ENCODE measurements at places on chromosomes 6 and 20.

- DNase-seq = no peak
These were observed 43.2 kb upstream of the AKAP12 start for GRCh38 chr6:151196555-151196954.

- peak; percentile 73 for DNase-seq
These were observed 1.2 kb downstream of the CDH4 start for GRCh38 chr20:61253264-61253639.

GRCh38 chr20:5602346-5602745 lies 147.9 kb upstream of the SHLD1 start:
- peak; percentile 31 for DNase-seq

GRCh38 chr20:10453241-10453640 lies 18.1 kb downstream of the SLX4IP start:
- no peak for DNase-seq

GRCh38 chr20:2140561-2140960 lies 38.9 kb downstream of the STK35 start:
- DNase-seq = no peak

DNA sequence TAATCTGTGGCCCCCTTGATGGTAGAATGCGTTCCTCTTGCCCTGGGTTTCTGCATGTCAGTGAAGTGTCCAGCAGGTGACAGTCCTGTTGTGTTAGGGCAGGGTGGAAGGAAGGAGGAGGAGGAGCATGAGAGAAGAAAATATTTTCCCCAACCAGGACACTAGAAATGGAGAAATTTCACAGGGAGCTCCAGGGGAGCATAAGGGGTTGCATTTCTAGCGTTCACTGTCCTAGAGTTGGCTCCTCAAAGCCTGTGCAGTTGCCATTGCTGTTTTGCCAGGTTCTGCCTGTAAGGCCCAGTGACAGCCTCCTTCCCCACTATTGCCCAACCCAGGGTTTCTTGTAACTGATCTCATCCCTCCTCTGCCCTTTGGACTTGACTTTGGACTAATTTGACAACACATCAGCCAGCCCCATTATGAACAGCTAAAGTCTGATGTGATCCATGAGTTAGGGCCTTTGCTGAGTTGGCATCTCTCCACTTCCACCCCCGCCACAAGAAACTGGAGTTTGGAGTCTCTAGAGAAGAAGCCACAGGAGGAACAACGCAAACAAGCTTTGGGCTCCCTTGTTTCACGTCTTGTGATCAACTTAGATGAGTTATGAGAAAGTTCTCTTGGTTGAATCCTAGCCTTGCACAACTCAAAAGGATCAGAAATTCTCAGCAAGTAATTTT lies 14.0 kb upstream of the FAM50B start:
- no peak for DNase-seq

GRCh38 chr20:2694008-2694471 lies 1.5 kb downstream of the EBF4 start:
- no peak for DNase-seq
